ENCODE measurements at places on chromosomes 3 and 15.

- no peak for DNase-seq
These were observed 1.7 kb downstream of the CNOT10 start for GRCh38 chr3:32686713-32687112.

DNA sequence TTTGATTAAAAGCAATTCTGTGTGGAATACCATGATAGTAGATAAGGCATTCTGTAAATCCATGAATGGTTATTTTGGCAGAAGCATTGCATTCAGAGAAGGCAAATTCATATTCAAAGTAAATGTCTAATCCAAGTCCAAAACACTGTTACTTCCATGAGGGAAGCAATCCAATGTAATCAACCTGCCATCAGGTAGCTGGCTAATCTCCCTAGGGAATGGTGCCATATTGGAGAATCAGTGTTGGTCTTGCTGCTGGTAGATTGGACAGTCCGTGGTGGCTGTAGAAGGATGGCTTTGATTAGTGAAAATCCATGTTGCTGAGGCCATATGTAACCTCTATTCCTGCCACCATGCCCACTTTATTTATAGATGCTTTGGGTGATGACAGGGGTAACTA is 72.1 kb upstream of the TNIK start:
- no peak for DNase-seq

- DNase-seq = no peak
These were observed 61.4 kb downstream of the FRMD4B start for GRCh38 chr3:69324362-69325025.

- no peak for DNase-seq
These were observed 44.2 kb downstream of the IQGAP1 start for GRCh38 chr15:90432253-90432652.

GRCh38 chr3:161153480-161153879 is 48.3 kb upstream of the B3GALNT1 start:
- no peak for DNase-seq

DNA sequence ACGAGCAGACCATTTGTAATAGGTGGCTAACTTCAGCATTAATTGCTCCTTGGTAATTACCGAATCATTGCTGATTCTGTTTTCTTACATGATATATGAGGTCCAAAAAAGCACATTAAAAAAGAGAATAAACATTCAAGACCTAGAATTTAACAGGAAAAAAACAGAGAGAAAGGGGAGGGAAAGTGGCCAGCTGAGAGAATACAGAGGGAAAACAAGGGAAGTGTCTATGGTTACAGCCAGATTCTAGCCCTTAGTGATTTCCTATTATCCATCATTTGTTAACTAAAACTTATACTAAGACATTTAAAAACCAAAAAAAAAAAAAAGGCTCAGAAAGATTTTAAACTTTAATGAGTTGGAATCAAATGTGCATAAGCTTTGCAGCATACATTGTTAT is 168.7 kb downstream of the LRTM1 start:
- no peak for DNase-seq

GRCh38 chr3:138139691-138140090 is 7.5 kb upstream of the A4GNT start:
- DNase-seq = no peak

DNA sequence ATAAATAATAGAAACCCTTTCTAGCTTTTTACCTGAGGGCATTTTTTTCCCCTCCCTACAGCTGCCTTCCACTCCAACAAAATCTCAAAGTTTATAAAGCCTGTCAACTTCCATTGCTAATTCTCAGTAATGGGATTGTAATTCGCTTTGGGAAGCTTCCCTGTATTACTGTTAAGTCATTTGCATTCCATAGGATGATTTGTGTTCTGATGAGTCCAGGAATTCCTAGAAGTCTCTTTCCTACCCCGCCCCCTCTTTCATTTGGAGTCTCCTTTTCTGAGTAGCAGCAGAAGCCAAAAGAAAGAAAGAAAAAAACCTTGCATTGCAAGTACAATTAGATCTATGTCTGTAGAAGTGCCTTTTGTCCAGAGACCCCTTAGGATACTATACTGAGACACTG is 1033.3 kb downstream of the IGSF11 start:
- DNase-seq = no peak

GRCh38 chr3:66350601-66351000 is 129.8 kb downstream of the SLC25A26 start:
- DNase-seq = peak; percentile 28

GRCh38 chr3:136250903-136251460 is 842 bp downstream of the PCCB start:
- DNase-seq = peak; percentile 59

- no peak for DNase-seq
These were observed 13.3 kb downstream of the DNAJB11 start for GRCh38 chr3:186583831-186584230.

Measured in trophoblast cell (in vitro differentiated cells and primary cell).